Mesenchymal stem cell (in vitro differentiated cells and primary cell): ENCODE measurements at places on chromosomes 2 and 18.

DNA sequence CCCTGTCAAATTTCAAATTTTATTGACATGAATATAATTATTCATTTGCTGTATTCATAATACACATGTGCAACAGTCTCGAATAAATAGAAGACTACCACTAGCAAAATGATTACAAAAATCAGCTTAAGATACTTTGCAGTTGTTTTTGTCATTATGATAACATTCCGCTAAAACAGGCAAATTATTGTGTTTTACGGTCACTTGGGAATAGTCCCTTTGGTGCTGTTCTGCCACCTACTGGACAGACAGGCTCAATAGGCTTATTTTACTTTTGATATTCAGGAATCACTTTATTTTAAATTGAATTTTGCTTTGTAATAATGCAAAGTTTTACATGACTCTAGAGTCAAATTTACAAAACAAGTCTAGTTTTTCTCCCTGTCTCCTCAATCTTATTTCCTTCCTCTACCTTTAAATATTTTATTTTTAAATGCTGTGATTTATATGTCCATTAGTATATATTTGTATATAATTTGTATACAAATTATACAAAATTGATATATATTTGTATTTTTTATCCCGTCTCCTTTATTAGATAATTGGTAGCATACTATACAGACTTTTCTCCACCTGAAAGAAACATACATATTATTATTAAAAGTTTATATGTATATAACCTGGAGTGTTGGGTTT, 456.3 kb downstream of the DLGAP1 start:
- no peak overlapping the region for H3K27ac ChIP-seq
- H3K27me3 ChIP-seq: no peaks in the 10 kb centered on the region
- no peak overlapping the region for H3K4me3 ChIP-seq
- no peaks in the 10 kb centered on the region for H3K36me3 ChIP-seq
- DNase-seq: peak; percentile 58

- H3K36me3 ChIP-seq: no peaks in the 10 kb centered on the region
- H3K27me3 ChIP-seq: peaks cover 4% of the 10 kb centered on the region
- no peaks in the 10 kb centered on the region for H3K4me1 ChIP-seq
- H3K4me3 ChIP-seq: no peak overlapping the region
Observed at GRCh38 chr18:59961070-59961469, 61.3 kb downstream of the PMAIP1 start.

DNA sequence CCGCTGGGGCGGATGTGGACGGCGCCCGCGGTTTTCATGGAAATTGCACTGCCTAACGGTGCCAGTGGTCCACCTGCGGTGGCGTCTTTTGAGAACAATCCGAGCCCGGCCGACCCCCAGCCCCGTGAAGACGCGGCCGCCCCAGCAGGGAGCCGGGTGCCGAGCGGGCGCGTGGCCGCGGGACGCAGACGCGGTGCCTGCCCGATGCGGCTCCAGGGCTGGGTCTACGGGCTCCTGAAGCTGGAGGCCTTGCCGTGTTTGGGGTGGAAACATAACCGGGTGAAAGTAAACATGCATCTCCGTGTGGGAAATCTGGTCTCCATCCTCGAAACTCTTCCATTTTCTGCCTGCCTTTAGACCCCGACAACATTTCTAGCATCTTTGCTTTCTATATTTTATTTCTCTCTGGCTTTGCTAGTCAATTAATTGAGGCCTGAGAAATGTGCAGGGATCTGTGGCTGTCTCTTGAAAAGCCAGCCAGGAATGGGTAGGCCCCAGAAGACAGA, 572 bp downstream of the INPP4A start:
- no peaks in the 10 kb centered on the region for H3K36me3 ChIP-seq
- peak overlapping the region; percentile 88 for H3K4me3 ChIP-seq
- no peak overlapping the region for H3K27ac ChIP-seq
- peaks cover 5% of the 10 kb centered on the region for H3K27me3 ChIP-seq
- peaks cover 7% of the 10 kb centered on the region for H3K4me1 ChIP-seq

- no peaks in the 10 kb centered on the region for H3K36me3 ChIP-seq
- no peak overlapping the region for H3K27ac ChIP-seq
Observed at GRCh38 chr2:21096458-21096857, 27.3 kb upstream of the TDRD15 start.

DNA sequence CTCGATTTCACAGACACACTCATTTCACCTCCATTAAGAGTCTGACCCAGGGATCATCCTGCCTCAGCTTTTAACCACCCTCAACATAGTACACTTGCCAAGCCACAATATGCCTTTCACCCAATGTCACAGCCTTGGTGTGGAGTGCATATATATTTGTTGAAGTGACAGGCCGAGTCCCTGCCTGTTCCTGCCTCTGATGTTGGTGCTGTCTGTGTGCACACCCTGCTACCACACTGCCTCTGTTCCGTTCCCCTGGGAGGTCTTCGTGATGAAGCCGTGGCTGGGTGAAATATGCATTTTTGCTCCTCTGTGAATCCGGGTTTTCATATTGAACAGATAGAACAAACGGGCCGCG, 90.3 kb downstream of the RNF144A start:
- no peak overlapping the region for H3K27ac ChIP-seq
- H3K27me3 ChIP-seq: no peaks in the 10 kb centered on the region
- H3K4me1 ChIP-seq: no peaks in the 10 kb centered on the region
- H3K36me3 ChIP-seq: no peaks in the 10 kb centered on the region
- no peak for DNase-seq
- no peak overlapping the region for H3K4me3 ChIP-seq

DNA sequence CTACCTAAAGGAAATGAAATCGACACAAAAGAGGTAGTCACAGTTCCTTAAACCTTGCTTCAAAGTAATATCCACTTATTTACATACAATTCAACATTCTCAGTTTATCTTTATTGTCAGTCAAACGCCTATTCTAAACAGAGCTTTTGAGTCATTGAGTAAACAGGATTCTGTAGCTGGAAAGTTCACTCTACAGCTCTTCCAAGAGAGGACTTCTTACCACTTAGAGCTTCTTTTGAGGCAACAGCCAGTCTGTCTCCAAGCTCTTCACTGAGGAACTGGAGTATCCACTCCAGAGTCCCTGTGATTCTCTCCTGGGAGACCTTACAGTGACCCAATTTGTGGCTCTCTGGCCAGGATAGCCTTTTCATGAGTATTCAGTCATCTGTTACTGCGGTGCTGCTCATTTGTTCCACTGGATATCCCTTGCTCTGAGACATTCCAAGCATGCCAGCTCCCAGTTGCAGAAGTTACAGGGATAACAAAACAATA, 210.9 kb upstream of the OSR1 start:
- no peak overlapping the region for H3K27ac ChIP-seq
- no peak overlapping the region for H3K4me3 ChIP-seq
- peak; percentile 80 for DNase-seq
